Activated CD8-positive, alpha-beta memory T cell treated with anti-CD3 and anti-CD28 coated beads for 1 hour (primary cell): ENCODE measurements at places on chromosomes 3 and 15.

DNA sequence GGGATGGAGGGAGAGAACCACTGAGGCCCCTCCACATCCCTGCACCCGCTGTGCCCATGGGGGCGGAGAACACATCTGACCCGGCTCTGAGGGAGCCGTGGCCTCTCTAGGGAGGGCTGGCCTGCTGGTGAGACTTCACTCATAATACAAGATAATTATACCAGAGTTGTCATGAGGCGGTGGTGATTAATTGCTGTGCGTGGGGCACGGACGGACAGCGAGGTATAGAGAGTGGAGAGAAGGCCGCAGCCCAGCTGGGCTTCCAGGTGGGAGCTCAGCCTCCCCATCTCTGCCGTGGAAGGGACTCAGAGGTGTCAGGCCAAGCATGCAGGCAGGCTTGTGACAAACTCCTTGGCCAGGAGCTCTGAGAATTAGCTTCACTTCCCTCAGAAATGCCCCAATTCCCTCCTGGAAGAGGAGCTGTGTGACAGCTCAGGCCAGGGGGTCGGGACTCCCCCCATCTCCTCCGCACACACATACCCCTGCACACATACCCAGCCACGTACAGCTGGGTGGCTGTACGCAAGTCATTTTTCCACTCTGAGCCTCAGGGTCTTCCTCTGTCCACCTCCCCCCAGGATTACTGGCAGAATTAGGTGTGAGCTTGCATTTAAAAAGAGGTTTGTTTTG is 6.0 kb upstream of the GATA2 start:
- no peak for DNase-seq

DNA sequence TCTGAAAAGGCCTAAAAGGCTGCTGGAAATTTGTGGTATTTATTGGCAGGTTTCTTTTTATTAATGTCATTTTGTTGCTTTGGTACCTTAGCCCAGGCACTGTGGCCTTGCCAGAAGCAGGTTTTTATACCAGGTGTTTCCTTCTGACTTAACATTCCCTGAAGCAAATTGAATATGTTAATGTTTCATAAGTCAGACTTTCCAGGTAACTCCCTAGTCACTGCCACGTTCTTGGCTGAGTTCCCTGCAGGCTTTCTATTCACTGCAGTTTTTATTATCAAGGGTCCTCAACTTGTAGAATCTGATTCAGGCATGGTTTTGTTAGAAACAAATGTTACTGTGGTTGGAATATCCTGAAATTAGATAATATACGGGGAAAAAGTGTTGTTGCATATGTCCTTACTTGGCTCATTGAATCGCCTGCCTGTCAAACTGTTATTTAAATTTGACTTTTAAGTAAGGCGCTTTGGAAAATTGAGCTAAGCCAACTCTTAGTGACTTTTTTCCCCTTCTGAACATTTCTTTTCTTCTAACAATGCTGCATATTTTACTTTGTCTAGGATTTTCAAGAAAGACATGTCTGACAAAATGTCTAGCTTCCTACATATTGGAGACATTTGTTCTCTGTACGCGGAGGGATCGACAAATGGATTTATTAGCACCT is 22.9 kb downstream of the ITPR1 start:
- DNase-seq, result no peak

GRCh38 chr3:71600646-71601288 is 17.2 kb upstream of the FOXP1 start:
- DNase-seq, result no peak

DNA sequence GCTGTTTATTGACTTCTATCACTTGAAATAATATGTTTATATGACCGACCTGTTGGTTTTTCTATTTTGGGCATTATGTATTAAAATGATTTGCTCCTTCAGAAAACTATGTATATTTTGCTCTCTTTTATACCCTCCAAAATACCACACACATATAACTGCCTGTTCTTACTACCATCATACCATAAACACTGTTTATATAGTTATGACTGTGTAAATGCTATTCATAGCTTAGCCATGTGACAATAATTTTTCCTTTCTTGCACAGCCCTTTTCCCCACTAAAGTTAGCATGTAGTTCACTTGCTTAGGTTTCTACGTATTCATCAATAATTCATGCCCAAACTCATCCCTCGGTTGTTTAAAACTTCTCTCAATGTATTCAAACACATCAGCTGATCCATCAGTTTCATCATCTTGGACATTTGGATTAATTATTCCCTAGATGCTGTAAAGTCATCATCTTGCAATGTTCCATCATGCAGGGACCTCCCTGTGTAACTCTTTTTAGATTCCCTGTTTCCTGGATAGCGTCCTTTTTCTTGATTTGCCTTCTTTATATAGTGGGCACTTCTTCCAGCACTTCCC is 8.2 kb upstream of the RYK start:
- no peak for DNase-seq

- no peak for DNase-seq
These were observed 63.7 kb downstream of the BDH1 start for GRCh38 chr3:197491923-197492664.

- no peak for DNase-seq
These were observed 401.4 kb downstream of the TBL1XR1 start for GRCh38 chr3:176795891-176796290.
